ENCODE measurements at places on chromosomes 7 and 10.

DNA sequence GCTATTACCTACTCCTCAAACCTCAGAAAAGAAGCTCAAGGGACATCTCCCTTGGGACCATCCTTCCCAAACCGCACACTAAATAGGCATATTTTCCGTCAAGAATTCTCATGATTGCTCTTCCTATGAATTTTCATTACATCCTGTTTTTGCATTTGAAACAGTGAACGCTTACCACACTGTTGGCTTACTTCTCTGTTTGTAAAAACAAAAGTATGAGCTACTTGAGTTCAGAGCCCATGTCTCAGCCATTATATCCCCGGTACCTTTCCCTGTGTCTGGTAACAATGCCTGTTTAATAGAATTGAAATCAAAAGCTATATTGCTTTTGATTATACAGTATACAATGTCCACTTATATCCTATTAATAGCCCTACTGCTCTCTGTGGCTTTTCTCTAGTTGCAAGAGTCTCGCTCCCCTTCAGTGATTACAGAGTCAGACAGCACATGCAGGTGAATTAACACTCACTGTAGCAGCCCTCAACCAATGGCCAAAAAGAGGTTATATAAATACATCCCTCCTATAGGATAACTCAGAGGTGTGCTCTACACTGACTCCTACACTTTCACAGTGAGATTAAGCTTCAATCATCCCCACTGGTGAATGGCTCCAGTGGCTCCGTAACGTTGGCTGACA, 264.4 kb downstream of the SORCS1 start:
- DNase-seq = no peak
- no peak overlapping the region for H3K4me3 ChIP-seq
- no peaks in the 10 kb centered on the region for H3K4me1 ChIP-seq
- H3K36me3 ChIP-seq = no peaks in the 10 kb centered on the region
- no peak overlapping the region for H3K27ac ChIP-seq
- H3K27me3 ChIP-seq = peaks cover 17% of the 10 kb centered on the region

- H3K4me1 ChIP-seq = peaks cover 17% of the 10 kb centered on the region
- no peak overlapping the region for H3K27ac ChIP-seq
- no peak overlapping the region for H3K4me3 ChIP-seq
- H3K27me3 ChIP-seq = no peaks in the 10 kb centered on the region
Observed at GRCh38 chr7:36396150-36396549, 6.5 kb downstream of the ANLN start.

- no peak overlapping the region for H3K27ac ChIP-seq
- peak; percentile 35 for DNase-seq
- no peaks in the 10 kb centered on the region for H3K27me3 ChIP-seq
- H3K4me1 ChIP-seq = peaks cover 6% of the 10 kb centered on the region
- H3K4me3 ChIP-seq = no peak overlapping the region
- H3K36me3 ChIP-seq = no peaks in the 10 kb centered on the region
Observed at GRCh38 chr7:105806592-105807447, 69.6 kb downstream of the ATXN7L1 start.

DNA sequence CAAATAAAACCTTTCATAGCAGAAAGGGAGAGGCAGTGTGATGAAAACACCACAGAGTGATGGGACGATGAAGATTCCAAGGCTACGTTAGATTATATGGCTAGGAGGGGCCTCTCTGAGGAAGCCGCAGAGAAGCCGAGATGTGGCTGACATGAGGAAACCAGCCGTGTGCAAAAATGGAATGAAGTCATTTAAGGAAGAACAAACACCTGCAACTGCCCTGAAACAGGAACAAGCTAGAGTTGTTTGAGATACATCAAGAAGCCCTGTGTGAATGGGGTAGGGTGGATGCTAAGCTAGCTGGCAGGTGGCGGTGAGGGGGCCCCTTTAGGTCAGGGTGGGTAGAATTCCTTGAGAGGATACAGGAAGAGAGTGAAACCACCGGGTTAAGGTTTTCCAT, 129.5 kb downstream of the KLF6 start:
- peaks cover 13% of the 10 kb centered on the region for H3K4me1 ChIP-seq
- H3K27me3 ChIP-seq = no peaks in the 10 kb centered on the region
- DNase-seq = peak; percentile 89
- peak overlapping the region; percentile 26 for H3K4me3 ChIP-seq

DNA sequence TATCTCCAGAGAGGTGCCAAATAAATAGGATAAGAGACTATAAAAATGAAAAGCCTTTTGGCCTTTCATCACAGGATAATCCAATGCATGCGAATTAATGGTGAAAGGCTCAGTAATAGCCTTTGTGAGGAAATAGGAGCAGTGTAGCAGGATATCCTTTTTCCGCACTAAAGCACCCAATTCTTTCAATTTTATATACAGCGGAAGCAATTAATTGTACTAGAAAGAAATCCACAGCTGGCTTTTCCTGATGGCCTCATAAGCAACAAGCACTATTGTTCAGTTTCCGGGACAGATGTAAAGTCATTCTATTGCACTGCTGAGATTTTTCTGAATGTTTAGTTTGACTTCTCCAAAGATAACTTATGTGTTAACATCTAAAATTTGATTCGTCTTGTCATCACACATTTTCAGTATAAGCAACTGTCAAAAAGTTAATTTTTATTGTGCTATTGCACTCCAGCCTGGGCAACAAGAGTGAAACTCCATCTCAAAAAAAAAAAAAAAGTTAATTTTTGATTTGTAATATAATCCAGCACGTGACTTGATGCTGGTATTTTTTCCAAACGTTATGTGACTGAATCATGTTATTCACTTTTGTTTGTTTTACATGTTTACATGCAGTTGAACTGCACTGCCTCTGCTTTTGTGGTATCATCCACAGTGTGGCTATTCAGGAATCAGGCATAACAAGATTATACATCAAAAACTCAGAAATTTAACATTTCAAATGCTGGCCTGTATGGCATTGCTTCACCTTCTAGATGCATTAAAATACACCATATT, 8.4 kb upstream of the BMPR1A start:
- peaks cover 12% of the 10 kb centered on the region for H3K4me1 ChIP-seq
- no peak overlapping the region for H3K27ac ChIP-seq
- no peaks in the 10 kb centered on the region for H3K36me3 ChIP-seq

GRCh38 chr7:23710000-23710399, at the start of gene STK31:
Gene STK31 (plus strand): TSS chr7:23710219. CDS start chr7:23710286, 67 bp downstream.
- DNase-seq = no peak
- no peak within 1 kb of the TSS for H3K27ac ChIP-seq
- no peaks in the 10 kb centered on the region for H3K4me1 ChIP-seq
- H3K4me3 ChIP-seq = no peak within 1 kb of the TSS

DNA sequence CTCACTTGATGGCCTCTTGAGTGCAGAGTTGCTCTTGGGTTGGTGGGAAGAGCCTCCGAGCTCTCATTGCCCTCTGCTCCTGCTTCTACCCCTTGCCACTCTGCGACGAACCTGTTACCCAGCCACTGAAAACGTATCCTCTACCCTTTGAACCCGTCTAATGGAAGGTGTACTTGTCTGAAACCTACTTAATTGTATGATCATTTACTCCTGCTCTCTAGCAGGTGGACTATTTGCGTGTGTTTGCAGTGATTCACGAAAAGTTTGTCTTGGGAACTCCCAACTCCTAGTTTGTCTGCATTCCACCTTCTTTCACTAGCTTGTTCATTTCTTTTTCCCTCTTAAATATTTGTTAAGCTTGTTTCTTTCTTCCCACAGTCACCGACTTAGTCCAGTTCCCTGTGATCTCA, 503 bp downstream of the CROT start:
- peaks cover 24% of the 10 kb centered on the region for H3K36me3 ChIP-seq
- peaks cover 43% of the 10 kb centered on the region for H3K4me1 ChIP-seq
- no peaks in the 10 kb centered on the region for H3K27me3 ChIP-seq
- DNase-seq = no peak
- H3K27ac ChIP-seq = no peak overlapping the region
- peak overlapping the region; percentile 87 for H3K4me3 ChIP-seq

GRCh38 chr10:50470798-50471582, 152.8 kb downstream of the SGMS1 start:
- peaks cover 4% of the 10 kb centered on the region for H3K4me1 ChIP-seq
- no peak for DNase-seq
- no peaks in the 10 kb centered on the region for H3K27me3 ChIP-seq
- no peak overlapping the region for H3K4me3 ChIP-seq
- H3K27ac ChIP-seq = no peak overlapping the region
- H3K36me3 ChIP-seq = no peaks in the 10 kb centered on the region

GRCh38 chr10:91208642-91209041, 11.8 kb upstream of the PCGF5 start:
- H3K36me3 ChIP-seq = no peaks in the 10 kb centered on the region
- H3K4me1 ChIP-seq = no peaks in the 10 kb centered on the region
- DNase-seq = no peak
- no peaks in the 10 kb centered on the region for H3K27me3 ChIP-seq
- H3K27ac ChIP-seq = no peak overlapping the region

- H3K27me3 ChIP-seq = no peaks in the 10 kb centered on the region
- no peak overlapping the region for H3K27ac ChIP-seq
- no peaks in the 10 kb centered on the region for H3K36me3 ChIP-seq
- H3K4me1 ChIP-seq = peaks cover 80% of the 10 kb centered on the region
Observed at GRCh38 chr10:71802715-71803488, 29.6 kb upstream of the VSIR start.

GRCh38 chr10:73827346-73828089, 16.1 kb upstream of the NDST2 start:
- H3K36me3 ChIP-seq = peaks cover 66% of the 10 kb centered on the region
- no peaks in the 10 kb centered on the region for H3K27me3 ChIP-seq
- no peak overlapping the region for H3K4me3 ChIP-seq
- no peak for DNase-seq
- H3K4me1 ChIP-seq = no peaks in the 10 kb centered on the region

GRCh38 chr10:70212879-70213278, 20.4 kb downstream of the PPA1 start:
- H3K27me3 ChIP-seq = no peaks in the 10 kb centered on the region
- no peaks in the 10 kb centered on the region for H3K4me1 ChIP-seq
- H3K27ac ChIP-seq = no peak overlapping the region
- H3K4me3 ChIP-seq = no peak overlapping the region
- H3K36me3 ChIP-seq = peaks cover 13% of the 10 kb centered on the region

GRCh38 chr7:124784879-124785818, 19.6 kb upstream of the GPR37 start:
- no peaks in the 10 kb centered on the region for H3K36me3 ChIP-seq
- no peaks in the 10 kb centered on the region for H3K27me3 ChIP-seq
- H3K4me1 ChIP-seq = no peaks in the 10 kb centered on the region
- peak; percentile 27 for DNase-seq

DNA sequence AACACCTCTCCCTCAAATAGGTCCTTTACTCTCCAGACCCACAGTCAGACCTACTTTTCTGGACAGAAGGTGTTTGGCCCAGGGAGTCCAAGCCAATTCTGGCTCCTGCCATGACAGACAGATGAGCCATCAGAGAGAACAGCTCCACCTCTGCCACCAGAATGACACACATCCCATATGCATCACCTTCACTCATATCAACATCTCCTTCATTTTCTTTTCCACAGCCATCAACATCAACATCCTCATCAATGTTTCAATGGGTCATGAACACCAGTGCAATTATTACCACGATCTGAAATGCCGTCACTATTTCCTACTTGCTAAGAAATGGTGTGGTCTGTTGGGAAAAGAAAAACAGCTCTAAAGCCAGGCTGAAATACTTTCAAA, 67.9 kb downstream of the CCDC71L start:
- H3K27ac ChIP-seq = no peak overlapping the region
- peaks cover 16% of the 10 kb centered on the region for H3K4me1 ChIP-seq
- no peak for DNase-seq

DNA sequence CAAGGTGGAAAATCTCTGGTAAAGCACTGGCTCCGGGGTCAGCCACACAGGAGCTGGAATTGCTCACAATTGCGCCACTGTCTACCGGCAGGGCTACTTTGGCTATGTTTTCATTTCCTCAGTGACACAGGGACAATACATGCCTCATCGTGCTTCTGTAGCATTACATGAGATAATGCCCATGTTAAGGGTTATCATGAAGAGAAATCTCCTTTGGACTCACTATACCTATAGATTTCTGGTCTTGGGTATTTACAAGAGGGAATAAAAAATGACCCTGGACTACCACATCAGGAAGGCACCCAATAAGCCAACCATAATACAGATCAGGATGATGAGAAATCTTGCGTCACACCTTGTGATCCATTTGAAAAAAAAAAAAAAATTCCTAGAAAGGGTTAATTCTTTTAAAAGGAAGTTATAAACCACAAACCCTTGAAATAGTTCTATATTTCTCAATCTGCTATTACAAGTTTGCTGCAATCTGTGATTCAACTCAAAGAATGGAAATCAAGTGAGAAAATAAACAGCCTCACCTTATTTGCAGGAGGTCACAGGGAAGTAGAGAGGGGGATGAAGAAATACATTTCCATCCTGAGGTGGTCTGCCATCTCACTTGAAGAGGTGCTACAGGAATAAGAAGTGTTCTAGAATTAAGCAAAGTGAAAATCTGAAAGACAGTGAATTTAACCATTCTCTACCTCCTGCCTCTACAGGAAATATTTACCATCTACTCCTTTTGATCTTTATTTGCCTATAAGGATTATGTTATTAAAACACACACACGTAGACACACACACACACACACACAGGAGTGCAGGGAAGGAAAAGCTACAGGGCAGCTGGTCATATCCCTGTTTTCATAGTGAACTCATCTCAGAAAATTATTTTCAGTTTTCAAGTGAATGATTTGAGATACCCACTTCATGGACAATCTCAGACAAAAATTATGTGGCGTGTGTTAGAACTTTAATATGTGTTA, 231.3 kb upstream of the CELF2 start:
- no peaks in the 10 kb centered on the region for H3K4me1 ChIP-seq
- H3K27ac ChIP-seq = no peak overlapping the region
- no peak for DNase-seq
- H3K4me3 ChIP-seq = no peak overlapping the region
- no peaks in the 10 kb centered on the region for H3K36me3 ChIP-seq
- H3K27me3 ChIP-seq = peaks cover 3% of the 10 kb centered on the region

Data from common myeloid progenitor, CD34-positive (primary cell).